ENCODE measurements at places on chromosomes 7 and 10. TPM values are rescaled to one million over a fixed set of nuclear protein-coding genes. Genes with fewer than 3 reads are reported as not detected.

The NOLC1 gene
- 32.8 TPM for total RNA-seq

The INA gene
- not detected for total RNA-seq

The OIT3 gene
- total RNA-seq: not detected

The CHST15 gene
- total RNA-seq: 3.8 TPM

- peak; percentile 43 for DNase-seq
Observed at GRCh38 chr10:69474742-69475432, 23.6 kb downstream of the TSPAN15 start.

DNA sequence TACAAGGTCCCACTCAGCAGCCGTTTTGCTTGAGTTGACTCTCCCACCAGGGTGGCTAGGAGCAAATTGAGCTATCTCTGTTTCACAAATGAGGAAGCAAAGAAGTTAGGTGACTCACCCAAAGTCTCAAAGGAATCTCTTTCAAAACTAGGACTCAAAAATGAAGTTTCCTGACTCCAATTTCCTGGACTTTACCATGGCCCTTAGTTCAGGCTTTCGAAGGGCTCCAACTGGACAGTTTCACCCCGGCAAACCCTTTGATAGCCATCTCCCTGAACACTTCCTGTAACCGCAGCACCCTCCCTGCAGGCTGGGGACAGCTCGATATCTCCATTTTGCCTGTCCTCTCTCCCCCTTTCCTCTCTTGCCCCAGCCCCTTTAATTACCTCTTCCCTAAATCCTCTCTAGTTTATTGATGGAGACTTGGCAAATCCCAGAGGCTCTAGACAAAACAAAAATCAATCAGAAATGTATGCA is 4.7 kb upstream of the AFAP1L2 start:
- DNase-seq: no peak

GRCh38 chr10:47406870-47407691 is 23.0 kb upstream of the ZNF488 start:
- DNase-seq: no peak

DNA sequence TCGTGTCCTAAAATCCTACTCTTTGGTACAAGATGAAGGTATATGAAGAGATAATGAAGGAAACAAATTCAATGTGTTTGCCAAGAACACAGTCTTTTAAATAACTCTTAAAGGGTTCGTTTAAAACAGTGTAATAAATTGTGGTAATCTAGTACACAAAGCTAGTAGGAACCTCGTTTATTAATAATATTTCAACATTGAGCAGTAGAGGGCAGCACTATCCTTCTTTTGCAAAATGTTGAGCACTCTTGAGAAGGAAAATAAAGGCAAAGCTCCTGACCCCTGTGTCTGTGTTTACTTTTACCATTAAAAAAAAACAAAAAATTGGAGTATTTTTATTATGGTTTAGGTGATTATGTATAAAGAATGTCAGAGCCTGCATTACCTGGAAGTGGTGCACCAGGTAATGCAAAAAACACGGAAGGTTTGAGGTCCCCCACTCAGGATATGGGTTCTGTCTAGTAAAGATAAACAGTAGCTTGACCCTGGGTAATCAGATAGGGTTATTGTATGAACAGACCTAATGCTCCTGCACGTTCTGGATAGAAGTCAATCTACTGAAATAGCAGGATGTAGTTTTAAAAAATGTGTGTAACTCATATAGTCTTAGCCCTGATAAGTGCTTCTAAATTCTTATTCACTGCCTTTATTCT is 5.7 kb upstream of the GOT1 start:
- no peak for DNase-seq

GRCh38 chr7:111975346-111975745 is 230.9 kb downstream of the DOCK4 start:
- no peak for DNase-seq

GRCh38 chr7:47153058-47153457 is 428.9 kb downstream of the TNS3 start:
- peak; percentile 62 for DNase-seq

- DNase-seq: no peak
Observed at GRCh38 chr10:29151005-29151404, 137.9 kb upstream of the LYZL1 start.

- no peak for DNase-seq
Observed at GRCh38 chr7:86951895-86952294, 107.6 kb downstream of the ELAPOR2 start.

All from heart right ventricle (tissue), 16 donors.